ENCODE measurements at places on chromosomes 11 and 22.

- DNase-seq: no peak
These were observed 53.3 kb upstream of the LINC01488 start for GRCh38 chr11:69427906-69428880.

- DNase-seq: no peak
These were observed 753 bp downstream of the PRPF19 start for GRCh38 chr11:60905551-60906113.

- no peak for DNase-seq
These were observed 863 bp downstream of the YIF1A start for GRCh38 chr11:66287889-66288670.

DNA sequence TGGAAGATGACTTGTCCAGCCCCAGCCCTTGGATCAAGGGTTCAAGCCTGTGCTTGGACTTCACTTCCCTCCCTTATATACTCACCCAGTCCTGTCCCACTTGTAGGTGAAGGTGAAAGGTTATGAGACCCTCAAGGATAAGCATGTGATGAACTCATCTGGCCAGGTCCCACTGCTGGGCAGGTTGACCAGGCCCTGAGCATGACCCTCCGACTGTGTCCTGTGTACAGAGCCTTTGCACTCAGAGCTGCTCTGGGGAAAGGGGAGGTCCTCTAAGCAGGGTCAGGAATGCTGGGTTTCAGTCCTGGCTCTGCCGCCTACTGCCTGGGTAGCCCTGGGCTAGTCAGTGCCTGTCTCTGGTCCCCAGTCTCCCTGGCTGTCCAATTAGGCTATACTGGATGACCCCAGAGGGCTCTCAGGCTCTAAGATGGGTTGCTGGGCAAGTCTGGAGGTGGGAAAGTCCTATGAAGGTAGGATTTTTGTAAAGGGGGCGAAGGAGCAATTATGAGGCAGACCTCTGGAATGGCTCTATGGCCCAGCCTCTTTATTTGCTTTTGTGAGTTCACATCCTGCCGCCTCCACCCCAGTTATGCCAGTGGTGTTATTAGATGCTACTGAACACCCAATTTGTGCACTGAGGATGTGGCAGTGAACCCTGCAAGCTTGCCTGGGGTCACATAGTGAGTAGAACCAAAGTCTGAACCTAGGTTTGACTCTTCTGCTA is 14.1 kb downstream of the DGAT2 start:
- DNase-seq: no peak

DNA sequence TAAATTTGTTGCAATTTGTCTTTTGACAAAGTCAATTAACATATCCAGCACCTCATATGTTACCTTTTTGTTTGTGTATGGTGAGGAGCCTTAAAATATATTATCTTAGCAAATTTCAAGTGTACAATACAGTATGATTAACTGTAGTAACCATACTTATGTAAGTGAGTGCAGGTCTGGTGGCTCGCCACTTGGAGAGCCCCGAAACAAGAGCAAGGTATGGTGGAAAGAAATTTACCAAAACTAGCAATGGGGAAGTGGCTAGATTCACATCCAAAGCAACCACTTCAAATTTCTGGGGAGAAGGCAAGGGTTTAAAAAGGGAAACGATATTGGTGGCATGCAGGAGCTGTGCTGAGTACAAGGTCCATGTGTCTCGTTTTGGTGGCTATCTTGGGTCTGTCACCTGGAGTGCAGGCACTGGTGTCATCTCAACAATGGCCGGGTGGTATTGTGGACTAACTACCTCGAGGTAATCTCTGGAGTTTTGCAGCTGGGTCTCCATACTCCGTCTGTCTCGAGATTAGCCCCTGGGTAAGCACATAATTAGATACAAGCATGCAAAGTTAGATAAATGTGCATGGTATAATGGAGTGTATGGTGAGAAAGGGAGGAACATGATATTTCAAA is 8.2 kb upstream of the FNBP4 start:
- no peak for DNase-seq

GRCh38 chr11:134155946-134156865 is 67.6 kb downstream of the NCAPD3 start:
- DNase-seq: no peak

- DNase-seq: no peak
These were observed 14.2 kb downstream of the MRGPRG start for GRCh38 chr11:3204141-3205015.

DNA sequence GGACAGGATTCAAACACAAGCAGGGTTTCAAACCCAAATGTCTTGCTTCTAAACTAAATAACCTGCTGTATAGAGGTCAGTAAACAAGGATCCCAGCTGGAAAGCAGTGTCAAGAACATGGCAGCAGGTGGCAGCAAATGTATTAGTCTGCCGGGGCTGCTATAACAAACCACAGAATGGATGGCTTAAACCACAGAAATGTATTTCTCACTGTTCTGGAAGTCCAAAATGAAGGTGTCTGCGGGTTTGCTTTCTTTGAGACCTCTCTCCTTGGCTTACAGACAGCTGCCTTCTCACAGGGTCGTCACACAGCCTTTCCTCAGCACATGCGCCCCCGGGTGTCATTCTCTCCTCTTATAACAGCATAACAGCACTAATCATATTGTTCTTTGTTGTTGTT is 65.1 kb upstream of the LRRC55 start:
- no peak for DNase-seq

DNA sequence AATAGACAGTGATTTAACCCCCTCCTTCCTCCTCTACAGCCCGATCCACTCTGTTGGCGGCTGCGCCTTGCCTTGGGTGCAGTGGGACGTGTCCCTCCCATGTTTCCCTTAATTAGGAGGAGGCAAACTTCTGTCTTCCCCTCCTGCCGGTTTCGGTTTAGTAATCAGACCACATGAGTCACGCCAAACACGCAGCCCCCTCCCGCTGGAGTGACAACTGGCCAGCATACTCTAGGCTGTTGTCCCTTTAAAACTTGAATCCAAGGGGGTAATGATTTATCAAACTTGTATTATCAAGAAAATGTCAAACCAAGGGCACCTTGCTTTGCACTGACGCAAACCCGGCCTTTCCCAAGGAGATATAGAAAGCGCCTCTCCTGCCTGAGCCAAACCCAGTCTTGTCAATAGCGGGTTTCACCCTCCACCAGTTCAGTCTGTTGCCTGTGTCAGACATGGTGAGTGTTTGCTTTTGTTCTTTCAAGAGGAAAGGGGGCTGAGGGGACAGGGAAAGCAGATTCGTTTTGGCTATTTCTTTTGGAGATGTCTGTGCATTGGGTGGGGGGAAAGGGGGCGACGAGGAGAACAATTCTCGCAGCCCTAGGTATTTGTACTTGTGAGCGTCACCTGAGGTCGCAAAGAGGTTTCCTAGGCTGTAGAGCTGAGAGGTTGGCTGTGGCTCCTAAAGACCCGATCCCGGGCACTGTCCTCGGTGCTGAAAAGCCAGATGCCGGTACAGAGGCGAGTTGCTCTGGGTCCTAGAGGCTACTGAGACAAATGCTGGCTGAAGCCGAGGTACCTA is at the start of gene SLC6A5:
SLC6A5 (plus strand) TSS at position 388 of the 799 bp plus-strand sequence; CDS start at position 453, 65 bp downstream.
- DNase-seq: no peak

DNA sequence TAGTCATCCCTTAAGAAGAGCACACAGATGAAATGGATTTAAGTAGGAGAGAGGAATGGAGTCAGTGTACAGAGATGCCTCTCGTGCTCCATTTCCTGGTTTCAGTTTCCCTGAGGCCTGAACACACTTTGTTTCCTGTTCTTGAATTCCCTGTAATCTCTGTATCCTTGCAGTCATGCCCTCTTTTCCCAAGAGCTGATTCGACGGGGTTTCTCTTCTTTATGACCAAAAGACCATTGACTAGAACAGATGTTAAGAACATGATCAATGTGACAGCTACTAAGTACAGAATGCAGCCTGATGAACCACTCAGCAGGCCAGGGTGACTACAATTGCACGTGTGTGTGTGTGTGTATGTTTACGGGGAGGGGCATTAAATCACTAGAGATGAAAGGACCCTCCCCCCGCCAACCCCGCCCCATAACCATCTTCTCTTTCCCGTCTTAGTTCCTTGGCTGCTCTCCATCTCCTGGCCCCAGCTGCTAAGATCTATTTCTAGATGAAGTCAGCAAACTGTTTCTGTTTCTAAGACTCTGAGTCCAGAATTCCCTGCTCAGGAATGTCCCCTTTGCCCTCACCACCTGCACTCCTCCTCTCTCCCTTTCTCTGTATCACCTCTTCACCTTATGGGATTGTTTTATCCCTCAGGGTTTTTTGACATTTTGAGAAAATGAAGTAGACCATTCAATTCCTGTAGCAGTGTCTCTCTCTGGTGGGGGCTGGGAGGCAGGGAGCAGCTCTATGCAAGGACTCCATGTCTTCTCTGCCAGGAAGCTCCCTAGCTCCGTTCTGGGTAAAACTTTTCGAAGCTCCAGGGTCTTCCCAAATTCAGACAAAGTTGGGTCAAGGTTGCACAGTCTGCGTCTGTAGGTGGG is 26.0 kb downstream of the SLC22A6 start:
- no peak for DNase-seq

GRCh38 chr11:22392561-22392960 is 54.4 kb downstream of the SLC17A6 start:
- no peak for DNase-seq

GRCh38 chr11:11510939-11511338 is 110.9 kb downstream of the GALNT18 start:
- no peak for DNase-seq

- no peak for DNase-seq
These were observed 509.0 kb upstream of the LARGE1 start for GRCh38 chr22:34429314-34429713.

DNA sequence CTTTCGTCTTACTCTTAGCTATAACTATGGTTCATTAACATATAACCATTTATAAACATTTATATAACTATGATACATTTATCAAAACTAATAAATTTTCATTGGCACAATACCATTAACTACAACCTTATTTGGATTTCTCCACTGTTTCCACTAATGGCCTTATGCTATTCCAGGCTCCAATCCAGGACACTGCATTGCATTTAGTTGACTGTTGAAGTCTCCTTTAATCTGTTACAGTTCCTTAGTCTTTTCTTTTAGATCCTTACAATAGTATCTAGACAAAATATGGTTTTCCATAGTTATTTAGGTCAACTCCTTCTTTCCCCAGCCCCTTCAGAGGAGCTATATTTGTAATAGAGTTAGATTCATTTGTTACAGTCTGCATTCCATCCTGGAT is 47.2 kb downstream of the CCDC34 start:
- no peak for DNase-seq

DNA sequence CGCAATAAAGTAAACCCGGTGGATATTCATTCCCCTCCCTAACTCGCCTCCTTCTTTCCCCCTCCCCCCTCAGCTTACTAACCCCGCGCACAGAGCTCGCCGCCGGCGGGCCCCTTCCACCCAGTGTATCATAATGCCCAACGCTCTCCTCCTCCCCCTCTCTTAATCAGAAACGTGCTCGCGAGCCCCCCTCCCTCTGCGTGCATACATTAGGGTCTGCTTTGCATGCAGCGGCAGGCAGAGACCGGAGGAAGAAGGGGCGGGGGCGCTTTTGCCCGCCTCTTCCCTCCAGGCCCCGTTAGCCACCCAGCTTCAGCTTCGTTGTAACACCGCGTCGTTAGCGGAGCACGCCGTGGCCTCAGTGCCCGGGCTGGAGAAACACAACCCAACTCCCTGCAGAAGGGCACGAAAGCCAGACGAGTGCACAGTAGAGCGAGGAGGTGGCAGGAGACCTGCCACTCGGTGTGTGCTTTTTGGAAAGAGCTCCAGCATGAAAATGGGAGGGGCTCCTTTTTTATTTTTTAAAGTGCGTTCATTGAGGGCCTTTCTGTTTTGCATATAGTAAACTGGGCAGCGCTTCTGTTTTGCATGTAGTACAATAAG is 901 bp upstream of the KMT2A start:
- DNase-seq: peak; percentile 16

- no peak for DNase-seq
These were observed 125.8 kb downstream of the ST3GAL4 start for GRCh38 chr11:126481303-126481680.

- DNase-seq: no peak
These were observed 79.4 kb downstream of the TMPRSS5 start for GRCh38 chr11:113626736-113627135.

- DNase-seq: no peak
These were observed 999 bp upstream of the CCDC83 start for GRCh38 chr11:85854212-85854556.

GRCh38 chr11:17812091-17812864 is 77.7 kb downstream of the KCNC1 start:
- no peak for DNase-seq

DNA sequence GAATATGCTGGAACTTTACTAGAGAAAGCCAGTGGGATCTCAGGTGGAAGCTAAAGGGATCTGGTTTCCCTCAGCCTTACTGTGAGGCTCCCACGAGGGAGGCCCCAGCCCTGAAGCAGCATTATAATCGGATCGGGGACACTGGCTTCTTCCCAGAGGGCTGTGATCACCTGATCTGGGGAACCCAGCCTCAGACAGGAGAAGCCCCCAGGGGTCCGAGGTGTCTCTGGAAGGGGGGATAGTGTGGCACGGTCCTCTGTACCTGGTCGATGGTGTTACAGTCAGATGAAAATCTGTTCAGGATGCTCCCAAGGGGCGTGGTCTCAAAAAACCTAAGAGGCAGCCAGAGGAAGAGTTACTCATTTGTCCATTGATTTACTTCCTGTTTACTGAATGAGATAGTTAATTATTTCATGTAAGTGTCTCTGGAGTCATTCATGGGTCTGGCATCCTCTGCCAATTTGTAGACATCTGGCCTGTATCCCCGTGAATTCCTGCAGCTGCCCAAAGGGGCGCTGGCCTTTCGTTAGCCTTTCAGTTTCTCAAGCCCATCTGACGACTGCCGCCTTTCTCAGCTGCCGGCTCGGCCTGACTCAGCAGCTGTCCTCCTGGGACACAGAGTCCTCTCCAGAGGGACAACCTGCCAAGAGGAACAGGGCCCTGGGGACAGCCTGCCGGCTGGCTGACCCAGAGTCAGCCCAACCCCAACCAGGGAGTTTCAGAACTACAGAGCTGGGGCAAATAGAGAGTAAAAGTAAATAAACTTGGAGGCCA is 17.0 kb upstream of the KCNJ11 start:
- DNase-seq: no peak

- DNase-seq: no peak
These were observed 43.1 kb downstream of the HSD17B12 start for GRCh38 chr11:43723617-43724016.

- no peak for DNase-seq
These were observed 29.3 kb upstream of the PRDM10 start for GRCh38 chr11:130031945-130032344.
